ENCODE measurements at places on chromosomes 16 and 17.

DNA sequence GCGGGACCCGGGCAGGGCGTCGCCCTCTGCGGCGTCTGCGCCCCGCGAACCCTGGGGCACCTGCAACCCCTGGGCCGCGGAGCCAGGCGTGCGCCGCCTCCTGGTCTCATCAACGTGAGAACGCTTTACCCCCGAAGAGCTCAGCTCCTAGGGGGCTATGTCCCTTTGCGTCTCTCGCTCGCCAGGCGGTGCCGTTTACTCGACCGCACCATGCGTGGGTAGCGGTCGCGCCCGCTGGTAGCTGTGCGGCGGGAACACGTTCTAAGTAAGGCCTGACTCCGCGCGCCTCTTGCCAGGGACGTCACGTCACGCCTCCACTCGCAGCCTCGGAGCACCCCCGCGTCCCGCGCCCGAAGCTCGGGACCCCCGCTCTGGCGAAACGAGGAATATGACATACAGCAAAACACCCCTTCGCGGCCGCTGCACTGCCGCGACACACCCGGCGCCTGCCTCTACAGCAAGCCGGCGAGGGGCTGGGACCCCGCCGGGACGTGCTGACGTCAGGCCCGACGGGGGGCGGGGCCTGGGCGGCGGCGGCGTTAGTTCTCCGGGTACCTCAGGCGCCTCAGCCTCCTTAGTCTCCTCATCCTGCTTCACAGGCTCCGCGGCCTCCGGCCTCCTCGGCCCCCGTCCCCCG, at the start of gene RAB11FIP3:
Gene RAB11FIP3 (plus strand): TSS at position 568 of the 637 bp plus-strand sequence. CDS start 358 bp downstream, outside the sequence.
- DNase-seq, result peak; percentile 73

DNA sequence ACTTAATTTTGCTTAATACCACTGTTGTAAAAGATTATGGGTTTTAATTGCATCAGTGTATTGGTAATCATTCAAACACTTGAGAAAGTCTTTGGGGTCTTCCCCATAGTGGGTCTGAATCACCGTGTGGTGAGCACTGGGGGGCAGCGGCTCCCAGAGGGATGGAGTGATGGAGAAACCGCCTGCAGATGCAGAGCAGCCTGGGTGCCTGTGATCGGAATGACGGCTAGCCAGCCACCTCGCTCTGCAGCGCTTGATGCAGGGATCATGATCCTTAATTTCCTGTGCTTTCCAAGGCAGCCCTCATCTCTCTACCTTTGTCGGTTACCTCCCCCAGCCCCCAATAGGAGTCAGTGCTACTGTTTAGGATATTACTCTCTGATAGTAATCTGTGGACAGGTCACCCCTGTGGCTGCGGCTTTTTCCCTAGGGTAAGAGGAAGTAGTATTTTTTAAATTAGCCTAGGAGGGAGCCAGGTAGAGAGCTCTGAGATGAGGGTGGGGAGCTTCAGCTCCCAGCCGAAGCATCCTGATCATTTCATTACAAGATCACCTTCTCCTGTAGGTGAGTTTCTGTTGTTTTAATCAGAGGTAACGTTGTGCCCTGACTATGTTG, 135.6 kb downstream of the MSI2 start:
- DNase-seq, result no peak

GRCh38 chr16:379961-380761, 1.6 kb downstream of the PGAP6 start:
- DNase-seq, result no peak

GRCh38 chr16:83115491-83116232, 488.9 kb downstream of the CDH13 start:
- DNase-seq, result no peak

All from pons (tissue), 1 donor.